ENCODE measurements at places on chromosomes 4 and X.

GRCh38 chr4:53432528-53433424 is 55.3 kb downstream of the FIP1L1 start:
- DNase-seq = no peak

DNA sequence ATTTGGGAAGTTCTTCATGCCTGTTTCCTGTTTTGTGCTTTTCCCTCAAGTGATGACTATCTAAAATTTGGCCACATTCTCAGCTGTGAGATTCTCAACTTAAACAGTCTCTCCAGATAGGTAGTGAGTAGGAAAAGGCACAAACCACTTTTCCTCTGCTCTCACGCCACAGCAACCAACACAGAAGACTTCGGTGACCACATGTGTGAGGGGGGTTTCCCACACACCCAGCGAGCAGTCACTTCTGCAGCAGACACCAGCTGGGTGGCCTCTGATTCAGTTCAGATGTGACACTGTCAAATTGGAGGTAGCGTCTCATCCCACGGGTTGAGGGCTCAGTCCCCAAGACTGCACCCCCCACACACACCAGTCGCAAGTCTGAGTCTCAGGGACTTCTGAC is 25.1 kb upstream of the CLDN34 start:
- no peak for DNase-seq

DNA sequence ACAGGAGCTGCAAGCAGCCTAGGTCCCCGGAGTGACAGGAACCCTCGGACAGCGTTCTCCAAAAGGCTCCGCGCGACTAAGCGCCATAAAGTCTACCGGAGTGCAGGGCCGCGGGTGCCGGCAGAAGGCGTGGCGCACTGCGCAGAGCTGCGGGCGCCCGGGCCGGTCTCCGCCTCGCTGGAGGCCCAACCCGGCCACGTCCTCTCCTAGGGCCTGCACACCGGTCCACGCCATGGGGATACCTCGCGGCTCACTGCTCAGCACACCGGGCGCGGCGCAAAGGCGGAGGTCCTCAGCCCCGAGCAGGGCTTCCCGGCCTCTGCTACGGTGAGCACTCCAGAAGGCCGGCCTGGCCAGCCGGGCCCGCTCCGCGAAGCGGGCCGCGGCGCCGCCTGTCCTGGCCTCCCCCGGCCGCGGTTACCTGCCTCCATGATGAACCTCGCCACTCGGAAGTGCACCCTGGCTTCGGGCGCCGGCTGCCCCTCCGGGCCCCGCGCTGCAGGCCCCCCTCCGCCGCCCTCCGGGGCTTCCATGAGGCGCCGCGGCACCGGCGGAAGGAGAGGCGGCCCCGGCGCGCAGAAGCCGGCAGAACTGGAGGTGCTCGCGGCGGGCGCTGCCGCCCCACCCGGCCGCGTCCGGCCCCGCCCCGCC is at the start of gene CCNQ:
Gene CCNQ (minus strand): TSS at position 599 of the 651 bp plus-strand sequence. CDS start 66 bp downstream, at position 533.
- DNase-seq = no peak

DNA sequence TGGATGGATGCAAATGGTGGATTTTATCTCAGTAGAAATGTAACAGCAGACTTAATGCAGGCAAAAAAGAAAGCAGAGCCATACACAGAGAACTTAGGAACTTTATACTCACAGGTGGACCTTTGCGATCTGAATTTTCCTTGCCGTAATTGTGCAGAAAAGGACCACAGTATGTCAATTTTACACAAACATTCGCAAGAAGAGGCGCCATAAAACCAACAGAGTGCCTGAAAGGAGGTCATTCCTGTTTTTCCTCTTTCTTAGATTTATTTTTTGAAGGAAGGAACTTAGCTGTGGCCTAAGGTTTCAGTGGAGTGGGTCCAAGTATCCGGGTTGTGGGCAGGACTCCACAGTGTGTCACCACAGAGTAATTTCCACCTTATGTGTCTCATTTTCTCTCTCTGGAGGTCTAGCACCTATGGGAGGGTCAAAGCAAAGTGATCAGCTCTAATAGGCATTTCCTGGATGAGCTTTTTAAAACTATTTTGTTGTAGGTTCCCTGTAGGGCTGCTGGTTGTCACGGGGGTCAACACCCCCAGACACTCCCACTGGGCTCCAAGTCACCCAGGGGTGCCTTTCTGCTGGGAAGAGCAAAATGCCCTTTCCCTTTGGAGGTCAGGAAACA is 24.7 kb upstream of the PBDC1 start:
- DNase-seq = no peak

- no peak for DNase-seq
Measured at GRCh38 chr4:3479358-3480101, 16.4 kb downstream of the DOK7 start.

DNA sequence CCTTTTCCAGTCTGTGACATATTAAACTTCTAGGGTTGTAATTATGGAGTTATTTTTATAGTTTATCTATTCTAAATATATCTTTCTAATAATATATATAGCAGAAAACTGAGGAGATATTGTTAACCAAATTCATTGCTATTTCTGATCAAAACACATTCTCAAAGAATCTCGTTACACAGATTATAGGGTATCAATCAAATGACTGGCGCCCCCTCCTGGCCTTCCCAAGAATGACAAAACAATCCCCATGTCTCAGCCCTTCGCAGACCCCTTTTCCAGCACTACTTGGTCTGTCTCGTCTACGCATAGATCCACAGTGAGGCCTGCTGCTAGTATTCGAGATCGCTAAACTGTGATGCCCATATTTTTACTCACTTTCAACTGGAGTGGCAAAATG is 209.3 kb downstream of the GPC3 start:
- DNase-seq = no peak

GRCh38 chrX:31212856-31213748 is 141.3 kb upstream of the FTHL17 start:
- no peak for DNase-seq

- DNase-seq = no peak
Measured at GRCh38 chr4:68462691-68463090, 15.4 kb downstream of the TMPRSS11E start.

- no peak for DNase-seq
Measured at GRCh38 chrX:155888139-155888538, 7.0 kb downstream of the VAMP7 start.

- DNase-seq = no peak
Measured at GRCh38 chr4:30718641-30719453, 1.3 kb upstream of the PCDH7 start.

DNA sequence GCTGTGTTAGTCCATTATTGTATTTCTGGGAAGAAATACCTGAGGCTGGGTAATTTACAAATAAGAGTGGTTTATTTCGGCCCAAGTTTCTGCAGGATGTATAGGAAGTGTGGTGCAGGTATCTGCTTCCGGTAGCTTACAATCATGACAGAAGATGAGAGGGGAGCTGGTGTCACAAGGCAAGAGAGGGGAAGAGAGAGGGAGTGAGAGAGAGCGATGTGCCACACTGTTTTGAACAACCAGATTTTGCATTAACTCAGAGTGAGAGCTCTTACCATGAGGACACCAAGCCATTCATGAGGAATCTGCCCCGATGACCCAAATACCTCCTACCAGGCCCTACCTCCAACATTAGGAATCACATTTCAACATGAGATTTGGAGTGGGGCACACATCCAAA is 627.6 kb upstream of the FRG1 start:
- DNase-seq = no peak

- DNase-seq = no peak
Measured at GRCh38 chr4:23945451-23946017, 55.7 kb upstream of the PPARGC1A start.

DNA sequence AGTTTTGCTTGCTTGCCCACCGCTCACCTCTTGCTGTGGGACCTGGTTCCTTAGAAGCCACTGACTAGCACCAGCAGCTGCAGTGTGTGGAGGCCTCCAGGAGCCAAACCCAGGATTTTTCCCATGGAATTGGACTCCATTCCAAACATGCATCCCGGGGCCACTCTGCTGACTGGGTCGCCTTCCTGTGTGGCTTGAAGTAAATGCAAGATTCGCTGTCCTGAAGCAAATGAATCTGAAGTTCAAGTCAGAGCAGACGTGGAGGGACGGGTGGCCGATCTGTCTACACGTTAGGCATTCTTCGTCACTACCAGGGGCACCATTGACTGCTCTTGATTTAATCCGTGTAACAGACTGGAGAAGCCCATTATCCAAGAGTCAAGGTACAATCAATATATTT is 109.0 kb downstream of the SHOX start:
- no peak for DNase-seq

DNA sequence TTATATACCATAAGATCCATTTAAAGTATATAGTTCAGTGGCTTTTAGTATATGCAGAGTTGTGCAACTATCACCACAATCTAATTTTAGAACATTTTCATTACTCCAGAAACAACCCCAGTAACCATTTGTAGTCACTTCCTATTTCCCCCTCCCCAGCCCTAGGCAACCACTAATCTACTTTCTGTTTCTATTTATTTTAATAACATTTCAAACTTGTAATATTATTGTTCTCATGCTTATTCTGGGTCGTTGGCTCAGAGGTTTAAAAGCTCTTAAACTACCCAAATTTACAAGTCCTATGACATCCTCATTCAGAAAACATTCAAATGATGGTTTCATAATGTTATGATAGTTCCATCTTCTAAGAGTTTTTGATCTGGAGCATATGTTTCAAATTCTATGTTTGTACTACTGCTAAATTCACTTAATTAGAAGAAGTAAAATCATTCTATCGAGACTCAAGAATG is 18.4 kb downstream of the XIAP start:
- DNase-seq = no peak

DNA sequence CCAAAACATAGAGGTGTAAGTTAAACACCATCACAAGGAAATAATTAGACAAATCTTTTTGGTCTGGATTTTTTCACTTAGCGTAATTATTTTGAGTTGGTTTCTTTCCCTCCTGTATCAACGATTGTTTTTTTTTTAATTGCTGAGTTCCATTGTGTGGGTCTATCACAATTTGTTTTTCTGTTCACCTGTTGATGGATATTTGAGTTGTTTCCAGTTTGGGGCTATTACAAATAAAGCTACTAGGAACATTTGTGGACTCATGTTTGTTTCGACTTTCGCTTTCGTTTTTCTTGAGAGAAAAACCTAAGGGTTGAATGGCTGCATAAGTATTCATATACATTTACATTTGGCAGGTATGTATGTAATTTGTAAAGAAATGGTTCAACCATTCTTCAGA is 20.4 kb upstream of the FBXW7 start:
- no peak for DNase-seq

- no peak for DNase-seq
Measured at GRCh38 chrX:42540146-42540545, 237.8 kb downstream of the PPP1R2C start.

GRCh38 chr4:185134307-185134869 is 8.7 kb upstream of the SLC25A4 start:
- no peak for DNase-seq

GRCh38 chrX:131747173-131747572 is 203.3 kb downstream of the OR13H1 start:
- peak; percentile 63 for DNase-seq

GRCh38 chr4:25956260-25956659 is 42.2 kb downstream of the SMIM20 start:
- no peak for DNase-seq

DNA sequence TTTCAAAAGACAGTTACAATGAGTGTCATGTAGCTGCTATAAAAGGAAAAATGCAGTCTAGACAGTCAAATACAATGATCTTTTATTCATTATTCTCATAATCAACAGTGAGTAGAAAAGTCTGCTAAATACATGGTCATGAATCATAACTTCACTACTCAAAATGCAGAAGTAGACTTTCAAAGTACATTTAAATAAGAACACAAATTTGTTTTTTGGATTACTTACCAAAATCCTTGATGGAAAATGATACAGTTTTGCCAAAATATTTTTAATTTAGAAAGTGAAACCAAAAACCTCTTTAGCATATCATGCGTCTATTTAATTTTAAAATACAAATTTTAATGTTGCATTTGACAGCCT is 4.9 kb downstream of the ACSL4 start:
- no peak for DNase-seq

GRCh38 chr4:120718979-120719566 is 203.5 kb downstream of the PRDM5 start:
- DNase-seq = no peak

DNA sequence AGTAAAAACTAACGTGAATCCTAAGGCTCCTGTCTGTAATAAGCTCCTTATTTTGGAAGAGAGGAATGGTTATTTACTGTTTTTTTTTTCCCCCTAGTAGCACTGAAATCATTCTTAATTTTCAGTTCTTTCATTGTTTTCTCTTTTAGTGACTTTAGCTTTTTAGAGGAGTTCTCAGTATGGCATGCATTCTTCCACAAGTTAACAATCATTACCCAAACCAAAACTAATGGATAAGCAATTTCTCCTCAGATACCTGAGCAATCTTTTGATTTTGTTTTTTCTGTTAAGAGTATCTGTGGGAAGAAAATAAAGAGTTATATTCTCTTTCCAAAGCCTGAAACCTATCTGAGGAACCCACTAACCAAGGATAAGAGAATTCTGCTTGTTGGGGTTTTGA is 16.7 kb upstream of the PPA2 start:
- DNase-seq = no peak

- DNase-seq = no peak
Measured at GRCh38 chrX:47174376-47174775, 19.3 kb upstream of the UBA1 start.

- no peak for DNase-seq
Measured at GRCh38 chr4:2833671-2834000, 10.0 kb upstream of the ADD1 start.

- DNase-seq = no peak
Measured at GRCh38 chrX:131366407-131366806, 77.3 kb upstream of the IGSF1 start.

DNA sequence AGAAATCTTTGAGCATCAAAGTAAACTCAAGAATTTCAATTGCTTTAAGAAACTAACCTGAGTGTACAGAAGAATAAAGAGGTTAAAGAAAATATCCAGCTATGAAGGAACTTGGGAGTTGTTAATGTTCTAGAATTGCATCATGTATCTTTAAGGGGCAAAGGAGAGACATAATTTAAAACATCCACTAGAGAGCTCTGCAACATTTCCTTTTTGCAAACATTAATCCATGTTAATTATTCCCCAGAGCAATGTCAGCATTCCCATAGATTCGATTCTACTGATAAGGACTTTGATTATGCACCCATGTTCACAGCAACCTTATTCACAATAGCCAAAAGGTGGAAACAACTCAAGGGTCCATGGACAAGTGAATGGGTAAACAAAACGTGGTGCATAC is 80.2 kb upstream of the SORBS2 start:
- no peak for DNase-seq

DNA sequence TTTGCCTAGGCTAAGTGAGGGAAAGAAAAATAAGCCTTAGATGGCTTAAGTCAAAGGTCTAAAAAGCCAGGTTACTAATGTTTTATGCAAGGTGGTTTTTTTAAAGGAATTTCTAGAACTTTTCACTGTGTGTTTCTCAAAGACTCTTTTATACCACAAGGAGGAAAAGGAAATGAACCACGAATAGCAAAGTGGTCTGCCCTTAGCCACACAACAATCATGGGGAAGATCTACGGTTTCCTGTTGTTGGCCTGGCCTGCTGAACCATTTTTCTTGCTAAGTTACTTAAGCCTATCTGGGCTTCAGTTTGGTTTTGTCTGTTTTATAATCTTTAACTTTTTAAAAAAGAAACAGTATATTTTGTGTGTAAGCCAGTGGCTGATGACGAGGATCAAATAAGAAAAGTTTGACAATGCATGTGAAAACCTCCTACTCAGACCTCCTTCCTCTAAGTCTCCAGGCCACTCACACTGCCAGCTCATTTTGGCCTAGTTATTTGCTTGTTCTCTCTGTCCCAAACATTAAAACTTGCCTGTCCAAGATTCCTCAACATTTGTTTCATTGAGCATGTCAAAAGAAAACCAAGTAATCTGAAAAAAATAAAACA is 56.7 kb upstream of the COL25A1 start:
- DNase-seq = no peak

GRCh38 chr4:121217351-121217750 is 53.2 kb upstream of the TNIP3 start:
- DNase-seq = no peak

Measured in stimulated activated CD4-positive, alpha-beta T cell treated with anti-CD3 and anti-CD28 coated beads, TNF-alpha, amount 100 ng/mL, for 1 hour (primary cell).